H1 (cell line): ENCODE measurements at places on chromosomes 13 and 19. TPM values are rescaled to one million over a fixed set of nuclear protein-coding genes. Genes with fewer than 3 reads are reported as not detected.

The PEAK3 gene
- total RNA-seq: not detected in 2 replicates

DNA sequence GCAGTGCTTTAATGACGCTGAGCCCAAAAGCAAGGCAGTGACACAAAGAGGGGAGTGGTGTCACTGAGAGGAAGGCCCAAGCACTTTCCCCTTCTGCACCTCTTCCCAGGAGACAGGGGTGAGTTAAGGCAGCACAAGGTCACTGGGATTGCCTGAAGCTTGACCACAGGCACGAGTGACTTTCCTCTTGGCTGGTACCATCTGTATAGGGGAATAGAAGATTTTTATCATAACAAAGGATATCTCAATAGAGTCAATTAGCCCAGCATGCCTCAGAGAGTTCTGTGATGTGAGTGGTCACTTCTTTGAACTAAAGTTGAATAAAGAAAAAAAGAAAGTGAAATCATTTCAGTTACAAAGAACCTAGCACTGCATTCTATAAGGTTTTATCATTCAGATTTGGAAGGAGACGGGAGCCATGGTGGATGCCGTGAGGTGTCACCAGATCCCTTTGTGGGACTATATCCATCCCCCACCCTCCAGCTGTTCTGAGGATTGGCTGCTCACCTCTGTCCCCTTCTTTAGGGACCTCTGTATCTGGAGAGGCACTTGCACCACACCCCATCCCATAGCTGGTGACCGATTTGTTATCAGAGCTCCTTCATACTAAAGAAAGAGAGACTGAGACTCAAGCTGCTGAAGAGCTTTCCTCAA is 291.2 kb downstream of the DCT start:
- peaks cover 6% of the 10 kb centered on the region; the same call in 1 of the 2 replicates for H3K4me1 ChIP-seq
- DNase-seq: no peak
- no peaks in the 10 kb centered on the region; the same call in 1 of the 2 replicates for H3K27me3 ChIP-seq
- no peak overlapping the region for H3K4me3 ChIP-seq

GRCh38 chr19:2618611-2619010 is 83.9 kb downstream of the GNG7 start:
- no peak overlapping the region for H3K4me3 ChIP-seq
- no peak overlapping the region for H3K27ac ChIP-seq
- DNase-seq: no peak

- H3K4me3 ChIP-seq: no peak overlapping the region
- DNase-seq: no peak
- H3K4me1 ChIP-seq: no peaks in the 10 kb centered on the region
- H3K27me3 ChIP-seq: no peaks in the 10 kb centered on the region
- no peak overlapping the region for H3K27ac ChIP-seq
Measured at GRCh38 chr13:95354156-95354555, 52.9 kb upstream of the ABCC4 start.

- H3K27me3 ChIP-seq: no peaks in the 10 kb centered on the region
- no peak for DNase-seq
- H3K36me3 ChIP-seq: no peaks in the 10 kb centered on the region
- peaks cover 6% of the 10 kb centered on the region for H3K4me1 ChIP-seq
- no peak overlapping the region for H3K4me3 ChIP-seq
Measured at GRCh38 chr19:51079481-51080110, 3.1 kb downstream of the KLK14 start.

- no peaks in the 10 kb centered on the region for H3K4me1 ChIP-seq
- no peak overlapping the region for H3K4me3 ChIP-seq
- H3K27me3 ChIP-seq: no peaks in the 10 kb centered on the region
- DNase-seq: no peak
- no peaks in the 10 kb centered on the region for H3K36me3 ChIP-seq
Measured at GRCh38 chr19:46202426-46202825, 27.1 kb upstream of the IGFL1 start.

GRCh38 chr19:42450314-42450934 is 7.7 kb upstream of the CXCL17 start:
- peaks cover 5% of the 10 kb centered on the region; the same call in 1 of the 2 replicates for H3K4me1 ChIP-seq
- H3K4me3 ChIP-seq: no peak overlapping the region
- no peak overlapping the region for H3K27ac ChIP-seq
- no peaks in the 10 kb centered on the region for H3K36me3 ChIP-seq
- no peaks in the 10 kb centered on the region for H3K27me3 ChIP-seq

The SIRT2 gene
- total RNA-seq: 6.1 and 6.5 TPM in 2 replicates

DNA sequence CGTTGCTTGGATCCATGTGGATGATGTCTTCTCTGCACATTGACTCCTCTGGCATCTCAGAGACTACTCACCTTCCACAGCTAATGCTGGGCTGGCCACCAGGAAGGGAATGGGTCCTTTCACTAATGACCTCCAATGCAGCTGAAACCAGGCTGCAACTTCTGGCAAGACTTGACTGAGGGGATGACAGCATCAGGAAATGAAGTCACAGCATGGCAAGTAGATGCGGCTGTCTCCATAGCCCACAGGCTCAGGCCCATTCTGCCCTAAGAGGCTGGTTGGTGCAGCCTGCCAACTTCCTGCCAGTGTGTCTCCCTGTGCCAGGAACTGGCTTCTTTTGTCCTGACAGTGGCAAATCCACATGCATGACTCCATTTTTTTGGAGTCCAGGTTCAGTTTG is 467.3 kb downstream of the TSHZ3 start:
- no peak overlapping the region for H3K4me3 ChIP-seq
- H3K4me1 ChIP-seq: no peaks in the 10 kb centered on the region
- no peak overlapping the region for H3K27ac ChIP-seq
- no peaks in the 10 kb centered on the region for H3K27me3 ChIP-seq

- no peaks in the 10 kb centered on the region for H3K4me1 ChIP-seq
- no peak overlapping the region for H3K27ac ChIP-seq
- H3K27me3 ChIP-seq: no peaks in the 10 kb centered on the region
- no peaks in the 10 kb centered on the region for H3K36me3 ChIP-seq
- no peak overlapping the region for H3K4me3 ChIP-seq
Measured at GRCh38 chr19:44947041-44947581, 1.3 kb downstream of the APOC2 start.

The IPO5 gene
- total RNA-seq: 388 and 410 TPM in 2 replicates

The LONP1 gene
- 117 and 124 TPM in 2 replicates for total RNA-seq

GRCh38 chr13:45370922-45371406 is 30.0 kb upstream of the TPT1 start:
- no peaks in the 10 kb centered on the region for H3K27me3 ChIP-seq
- no peaks in the 10 kb centered on the region; the same call in 1 of the 2 replicates for H3K36me3 ChIP-seq
- H3K4me3 ChIP-seq: no peak overlapping the region
- no peak overlapping the region for H3K27ac ChIP-seq

The SELENOV gene
- total RNA-seq: 8.4 and 11.0 TPM in 2 replicates

The TNNI3 gene
- 16.6 and 16.9 TPM in 2 replicates for total RNA-seq
